Thoracic aorta (tissue), 2 donors: ENCODE measurements at places on chromosomes 3 and 15.

- no peak for DNase-seq
These were observed 70.5 kb upstream of the SEC13 start for GRCh38 chr3:10391391-10391790.

DNA sequence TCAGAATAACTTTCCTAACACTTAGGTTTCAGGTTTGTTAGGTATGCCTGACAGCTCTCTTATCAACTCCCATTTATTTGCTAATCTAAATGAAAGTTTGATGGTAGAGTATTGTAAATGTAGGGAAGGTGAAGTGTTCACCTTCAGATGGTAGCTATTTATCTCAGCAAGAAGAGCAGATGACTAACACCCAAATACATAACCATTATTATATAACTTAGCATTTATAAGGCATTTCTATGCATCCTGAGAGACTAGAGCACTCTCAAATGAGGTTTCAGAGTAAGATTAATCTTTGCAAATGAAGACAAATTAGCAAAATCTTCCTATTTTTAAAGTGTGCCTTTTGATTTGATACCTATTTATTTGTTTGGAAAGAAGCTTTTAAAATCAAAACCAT lies 143.8 kb downstream of the IGF1R start:
- no peak for DNase-seq

DNA sequence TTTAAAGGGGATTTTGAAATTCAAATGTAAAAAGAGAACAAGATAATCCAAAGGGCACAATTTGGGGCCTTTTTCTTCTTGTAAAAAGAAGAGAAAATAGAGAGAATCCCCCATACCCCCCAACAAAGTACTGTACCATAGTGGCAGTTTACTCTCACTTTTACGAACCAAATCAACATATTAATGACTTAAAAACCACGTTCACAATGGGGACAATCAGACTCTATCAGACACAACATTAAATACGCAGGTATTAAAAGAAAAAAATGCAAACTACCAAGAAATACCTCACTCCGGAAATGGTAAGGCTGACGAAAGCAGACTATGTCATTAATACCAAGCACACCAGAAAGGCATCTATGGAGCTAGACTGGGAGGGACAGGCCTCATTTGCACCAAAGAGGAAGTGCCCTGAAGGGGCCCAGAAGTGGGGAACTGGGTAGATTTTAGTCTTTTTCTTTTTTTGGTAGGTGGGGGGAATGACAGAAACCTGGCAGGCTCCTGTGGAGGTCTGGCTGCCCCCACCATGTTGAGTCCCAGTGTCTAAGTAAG lies 134.3 kb downstream of the TIGIT start:
- no peak for DNase-seq

DNA sequence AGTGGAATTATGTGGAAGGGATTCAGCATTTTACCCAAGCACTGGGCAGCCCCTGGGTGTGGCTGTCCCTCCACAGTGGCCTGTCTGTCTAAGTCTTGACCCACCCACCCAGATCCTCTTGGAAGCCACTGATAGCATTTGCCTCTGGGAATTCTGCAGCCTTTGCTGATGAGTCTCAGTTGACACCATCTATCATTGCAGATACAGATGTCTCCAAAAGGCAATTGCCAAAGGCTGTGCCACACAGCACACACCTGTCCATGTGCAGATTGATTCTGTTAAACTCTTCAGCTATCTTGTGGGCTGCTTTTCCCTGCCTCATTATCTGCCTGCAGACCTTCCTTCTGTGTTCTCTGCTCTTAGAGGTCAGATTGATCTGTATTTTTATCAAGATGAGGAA lies 18.1 kb downstream of the CX3CR1 start:
- DNase-seq = no peak

DNA sequence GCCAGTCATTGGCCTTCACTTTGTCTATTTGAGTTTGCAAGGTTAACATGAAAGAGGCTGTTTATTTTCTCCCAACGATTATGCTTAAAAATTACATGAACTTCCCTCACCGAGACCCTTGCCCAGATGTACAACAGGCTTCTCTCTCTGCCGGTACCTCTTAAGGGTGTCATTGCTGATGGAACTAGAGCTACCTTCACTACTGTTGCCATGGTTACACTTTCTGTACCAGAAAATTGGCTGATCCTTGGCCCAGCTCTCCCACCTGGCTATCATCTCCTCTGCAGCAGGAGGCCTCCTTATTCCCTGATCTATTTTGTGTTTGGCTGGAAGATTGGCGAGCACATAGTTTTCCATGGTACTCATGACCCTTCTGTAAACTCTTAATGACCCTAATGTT lies 24.0 kb upstream of the LIPC start:
- DNase-seq = no peak

GRCh38 chr3:16102905-16103364 lies 71.5 kb upstream of the GALNT15 start:
- no peak for DNase-seq
